Coronary artery (tissue), 2 donors: ENCODE measurements at places on chromosomes 2 and 18.

DNA sequence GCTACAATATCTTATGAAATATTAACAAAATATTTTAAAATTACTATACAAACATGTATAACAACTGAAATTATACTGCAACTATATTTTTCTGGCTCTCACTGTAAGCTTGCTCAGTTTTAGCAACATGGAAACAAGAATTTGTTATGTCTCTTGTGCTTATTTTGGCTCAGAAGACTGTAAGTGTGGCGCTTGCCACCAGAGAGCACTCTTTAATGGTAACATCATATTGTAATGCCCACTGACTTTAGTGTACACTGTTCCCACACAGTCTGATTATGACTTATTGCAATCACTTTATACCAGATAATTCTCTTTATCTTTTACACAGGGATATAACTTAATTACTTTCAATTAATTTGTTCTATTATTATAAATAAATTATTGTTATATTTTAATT is 1500.6 kb upstream of the TMEFF2 start:
- DNase-seq: no peak

GRCh38 chr18:74489676-74490075 is 6.5 kb upstream of the CNDP2 start:
- DNase-seq: no peak

GRCh38 chr2:132774189-132774588 is 104.2 kb upstream of the LYPD1 start:
- no peak for DNase-seq

DNA sequence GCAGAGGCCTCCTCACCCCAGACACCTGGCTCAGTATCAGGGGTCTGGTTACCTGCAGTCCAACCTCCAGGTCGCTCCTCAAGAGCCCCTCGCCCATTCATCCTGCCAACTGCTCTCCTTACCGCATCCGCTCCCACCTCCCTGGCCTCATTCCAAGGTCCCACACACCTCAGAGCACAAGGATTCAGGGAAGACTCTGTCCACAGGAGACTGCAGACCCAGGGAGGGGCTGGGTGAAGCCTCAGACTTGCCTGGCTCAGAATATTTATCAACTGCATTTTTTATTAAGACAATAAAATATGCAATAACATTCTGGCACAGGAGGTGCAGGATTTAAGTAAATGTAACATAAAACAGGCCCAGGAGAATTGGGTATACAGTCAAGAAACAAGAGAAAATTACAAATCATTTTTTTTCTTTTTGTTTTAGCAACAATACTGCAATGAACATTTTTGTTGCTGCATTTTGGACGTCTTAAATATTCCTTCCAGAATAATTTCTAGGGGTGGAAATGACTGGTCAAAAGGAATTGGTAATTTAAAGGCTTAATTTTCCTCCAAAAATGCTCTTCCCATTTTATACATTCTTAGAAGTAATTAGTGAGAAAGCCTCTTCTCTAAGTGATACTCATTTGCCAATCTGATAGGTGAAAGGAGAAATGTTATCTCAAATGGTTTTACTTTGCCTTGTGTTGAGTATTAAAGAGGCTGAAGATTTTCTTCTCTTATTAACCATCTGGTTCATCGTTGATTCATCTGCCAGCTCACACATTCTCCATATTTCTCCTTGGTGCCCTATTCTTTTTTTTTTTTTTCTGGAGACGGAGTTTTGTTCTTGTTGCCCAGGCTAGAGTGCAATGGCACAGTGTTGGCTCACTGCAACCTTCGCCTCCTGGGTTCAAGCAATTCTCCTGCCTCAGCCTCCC is 42.5 kb downstream of the TEX44 start:
- no peak for DNase-seq

DNA sequence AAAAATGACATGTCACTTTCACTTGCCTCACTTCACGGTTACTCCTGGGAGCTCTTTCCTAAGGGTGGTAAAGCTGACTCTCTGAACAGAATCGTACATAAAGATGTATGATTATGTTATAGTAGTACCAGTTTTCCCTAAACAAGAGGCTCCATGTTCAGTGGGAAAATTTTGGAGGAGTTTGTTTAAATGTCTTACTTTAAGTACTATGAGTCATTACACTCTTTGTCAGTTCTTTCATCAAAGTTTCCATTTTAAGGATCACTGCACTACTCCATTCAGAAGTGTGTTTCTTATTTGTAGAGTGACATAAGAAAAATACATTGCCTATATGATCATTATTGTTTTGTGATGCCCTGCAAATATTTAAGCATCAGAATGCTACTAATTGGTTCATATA is 121.1 kb upstream of the FIGN start:
- DNase-seq: no peak

DNA sequence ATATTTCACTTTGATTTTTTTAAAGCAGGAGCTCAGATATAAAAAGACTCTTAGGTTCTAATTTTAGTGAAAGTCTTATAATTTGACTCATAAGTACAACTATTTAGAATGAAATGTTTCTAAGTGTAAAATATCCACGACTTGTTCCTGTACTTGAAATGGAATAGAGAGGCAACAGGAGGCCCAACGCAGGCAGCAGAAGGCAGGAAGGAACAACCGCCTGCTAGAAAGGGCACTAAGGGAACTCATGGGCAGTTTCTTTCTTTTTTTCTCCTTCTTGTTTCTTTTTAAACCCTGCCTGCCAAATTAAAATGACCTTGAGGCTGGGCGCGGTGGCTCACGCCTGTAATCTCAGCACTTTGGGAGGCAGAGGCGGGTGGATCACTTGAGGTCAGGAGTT is 51.0 kb downstream of the RBMS1 start:
- DNase-seq: no peak

DNA sequence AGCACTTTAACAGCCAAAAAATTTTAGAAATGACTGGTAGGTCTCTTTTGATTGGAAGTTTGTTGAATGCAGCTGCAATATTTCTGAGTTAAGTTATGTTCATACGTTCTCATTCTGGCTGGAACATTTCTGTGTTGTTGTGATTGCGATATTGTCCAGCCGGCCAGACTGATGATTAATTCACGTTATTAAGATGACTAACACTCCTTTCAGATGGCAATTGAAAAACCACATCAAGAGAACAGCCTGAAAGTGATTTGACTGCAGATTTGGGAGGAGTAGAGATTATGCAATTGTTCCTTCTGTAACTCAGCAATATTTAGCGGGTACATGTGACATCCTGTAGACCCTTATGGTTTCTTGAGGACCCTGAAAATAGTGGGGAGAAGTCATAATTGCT is 133.7 kb downstream of the FBXO15 start:
- no peak for DNase-seq

GRCh38 chr2:213216461-213216860 is 65.0 kb upstream of the IKZF2 start:
- no peak for DNase-seq

GRCh38 chr2:96526615-96527285 is 9.8 kb upstream of the ARID5A start:
- DNase-seq: no peak

GRCh38 chr2:217150236-217150635 is 290.4 kb upstream of the TNP1 start:
- DNase-seq: no peak

DNA sequence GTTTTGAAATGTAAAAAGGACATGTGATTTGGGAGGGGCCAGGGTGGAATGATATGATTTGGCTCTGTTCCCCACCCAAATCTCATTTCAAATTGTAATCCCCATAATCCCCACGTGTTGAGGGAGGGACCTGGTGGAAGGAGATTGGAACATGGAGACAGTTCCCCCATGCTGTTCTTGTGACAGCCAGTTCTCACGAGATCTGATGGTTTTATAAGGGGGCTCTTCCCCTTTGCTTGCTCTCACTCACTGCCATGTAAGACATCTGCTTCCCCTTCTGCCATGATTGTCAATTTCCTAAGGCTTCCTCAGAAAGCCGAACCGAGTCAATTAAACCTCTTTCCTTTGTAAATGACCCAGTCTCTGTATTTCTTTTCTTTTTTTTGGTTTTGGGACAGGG is 39.2 kb downstream of the FECH start:
- no peak for DNase-seq

DNA sequence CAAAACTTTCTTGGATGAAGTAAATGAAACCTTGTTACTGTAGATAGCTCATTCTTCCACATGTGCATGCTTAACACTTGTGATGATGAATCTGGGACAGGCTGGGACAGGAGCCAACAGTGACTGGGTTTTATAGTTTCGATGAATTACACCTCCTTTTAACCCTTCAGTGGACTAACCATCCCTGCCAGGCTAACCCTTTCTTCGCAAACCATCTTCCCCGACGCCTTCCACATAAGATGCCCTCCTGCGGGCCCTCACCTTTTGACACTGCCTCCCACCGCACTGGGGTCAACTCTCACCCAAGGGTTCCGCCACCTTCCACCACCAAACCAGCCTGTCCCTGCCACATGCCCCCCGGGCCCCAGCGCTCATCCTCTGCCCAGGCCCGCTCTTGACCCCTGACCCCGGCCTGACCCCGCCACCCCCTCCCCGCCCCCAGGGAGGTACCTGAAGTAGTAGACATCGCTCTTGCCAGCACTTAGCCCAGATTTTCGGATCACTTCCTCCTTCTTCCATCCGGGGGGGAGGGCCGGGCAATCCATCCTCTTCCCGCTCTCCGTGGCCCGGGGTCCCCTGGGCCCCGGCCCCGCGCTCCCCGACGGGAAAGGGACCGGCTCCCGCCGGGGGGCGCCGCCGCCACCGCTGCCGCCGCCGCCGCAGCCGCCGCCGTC is 764 bp downstream of the MBD2 start:
- DNase-seq: peak; percentile 75

GRCh38 chr2:18063826-18064470 is 185.5 kb downstream of the KCNS3 start:
- DNase-seq: no peak

DNA sequence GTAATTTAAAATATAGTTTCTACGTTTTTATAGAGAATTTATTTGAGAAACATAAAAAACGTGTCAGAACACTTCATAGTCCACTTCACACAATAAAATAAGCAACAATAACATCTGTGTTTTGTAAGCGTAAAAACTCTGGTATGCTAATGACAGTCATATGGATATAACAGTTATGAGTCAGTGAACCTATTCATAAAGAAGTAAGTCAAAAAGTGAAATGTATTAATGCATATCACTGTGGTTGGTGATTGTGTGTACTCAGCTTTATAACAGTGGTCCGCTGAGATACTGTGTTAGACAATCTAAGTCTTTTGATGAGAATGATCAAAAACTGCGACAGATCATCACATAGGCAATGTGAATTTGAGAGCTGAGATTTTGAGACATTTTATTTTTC is 153.2 kb downstream of the WDR7 start:
- no peak for DNase-seq

GRCh38 chr2:68865108-68865507 is 6.1 kb downstream of the BMP10 start:
- DNase-seq: no peak

GRCh38 chr2:158894078-158894477 is 74.4 kb upstream of the TANC1 start:
- DNase-seq: no peak

DNA sequence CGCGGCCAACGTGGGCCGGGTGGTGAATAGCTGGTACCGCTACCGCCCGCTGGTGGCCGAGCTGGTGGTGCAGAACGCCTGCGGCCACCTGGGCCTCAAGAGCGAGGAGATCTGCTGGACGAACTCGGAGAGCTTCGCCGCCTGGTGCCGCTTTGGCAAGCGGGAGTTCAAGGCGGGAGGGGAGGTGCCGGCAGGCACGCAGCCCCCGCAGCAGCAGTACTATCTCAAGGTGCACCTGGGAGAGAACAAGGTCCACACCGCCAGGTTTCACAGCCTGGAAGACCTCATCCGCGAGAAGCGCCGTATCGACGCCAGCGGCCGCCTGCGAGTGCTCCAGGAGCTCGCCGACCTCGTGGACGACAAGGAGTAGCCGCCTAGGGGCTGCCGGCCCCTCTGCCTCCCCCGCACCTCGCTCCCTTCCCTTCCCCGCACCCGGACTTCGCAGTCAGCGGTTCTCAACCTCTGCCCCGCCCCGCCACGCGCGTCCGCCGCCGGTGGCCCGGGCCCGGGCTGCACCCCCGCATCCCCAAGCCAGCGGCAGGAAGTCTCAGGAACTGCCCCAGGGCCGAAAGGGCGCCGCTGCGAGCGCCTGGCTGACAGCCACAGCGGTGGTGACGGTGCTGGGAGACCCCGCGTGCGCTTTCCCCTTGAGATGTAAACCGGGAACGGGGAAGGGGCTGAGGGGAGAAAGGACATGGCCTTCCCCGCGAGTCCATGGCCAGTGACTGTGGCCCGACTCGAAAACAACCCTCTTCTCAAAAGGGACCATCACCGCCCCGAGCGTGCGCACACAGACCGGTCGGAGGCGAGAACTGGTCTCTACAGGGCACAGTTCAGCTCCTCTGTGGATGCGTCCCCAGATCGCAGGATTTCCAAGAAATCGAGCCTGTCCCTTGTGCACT is 2.2 kb downstream of the LRATD1 start:
- DNase-seq: peak; percentile 76

DNA sequence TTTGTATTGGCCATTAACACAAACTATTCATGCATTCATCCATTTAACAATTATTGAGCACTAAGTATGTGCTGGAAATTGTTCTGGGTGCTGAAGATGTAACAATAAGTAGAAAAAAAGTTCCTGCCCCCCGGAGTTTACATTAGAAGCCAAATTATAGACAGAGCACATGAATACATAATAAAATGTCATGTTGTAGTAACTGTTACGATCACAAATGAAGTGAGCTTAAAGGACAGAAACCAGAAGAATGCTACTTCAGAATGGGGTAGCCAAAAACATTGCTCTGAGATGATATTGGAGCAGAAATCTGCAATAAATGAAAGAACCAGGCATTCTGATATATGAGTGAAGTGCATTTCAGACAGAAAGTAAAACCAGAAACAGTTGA is 256.0 kb upstream of the SETBP1 start:
- DNase-seq: no peak

- DNase-seq: no peak
Measured at GRCh38 chr2:166060191-166060590, 67.6 kb downstream of the SCN1A start.

GRCh38 chr2:25482341-25482740 is 140.6 kb upstream of the DNMT3A start:
- no peak for DNase-seq

GRCh38 chr2:182685559-182685958 is 30.5 kb upstream of the DNAJC10 start:
- DNase-seq: no peak

GRCh38 chr2:74571058-74571457 is 16.5 kb downstream of the DOK1 start:
- DNase-seq: no peak

DNA sequence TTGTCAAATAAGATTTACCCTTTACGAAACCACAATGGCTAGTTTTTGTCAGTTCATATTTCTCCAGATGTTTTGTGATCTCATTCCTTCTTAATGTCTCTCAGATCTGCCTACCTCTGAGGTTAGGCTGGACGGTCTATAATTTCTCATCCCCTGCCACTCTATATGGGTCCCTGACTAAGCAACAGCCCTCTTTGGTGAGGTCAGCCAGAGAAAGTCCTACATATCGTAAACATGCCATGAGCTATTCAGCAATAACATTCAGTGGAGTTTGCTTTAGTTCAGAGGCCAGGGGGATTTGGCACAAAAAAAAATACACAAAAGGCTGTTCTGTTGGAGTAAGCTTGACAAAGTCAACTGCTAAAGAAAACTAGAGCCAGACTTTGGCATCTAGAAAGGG is 192.1 kb upstream of the NCKAP5 start:
- no peak for DNase-seq

GRCh38 chr2:36059691-36060090 is 295.9 kb upstream of the CRIM1 start:
- no peak for DNase-seq

GRCh38 chr2:148813603-148814065 is 61.4 kb upstream of the KIF5C start:
- DNase-seq: no peak
